GM23338 (cell line): ENCODE measurements at places on chromosomes 6 and 20.
A peak's percentile ranks its signal among the peaks of the same experiment; 100 is the strongest.

DNA sequence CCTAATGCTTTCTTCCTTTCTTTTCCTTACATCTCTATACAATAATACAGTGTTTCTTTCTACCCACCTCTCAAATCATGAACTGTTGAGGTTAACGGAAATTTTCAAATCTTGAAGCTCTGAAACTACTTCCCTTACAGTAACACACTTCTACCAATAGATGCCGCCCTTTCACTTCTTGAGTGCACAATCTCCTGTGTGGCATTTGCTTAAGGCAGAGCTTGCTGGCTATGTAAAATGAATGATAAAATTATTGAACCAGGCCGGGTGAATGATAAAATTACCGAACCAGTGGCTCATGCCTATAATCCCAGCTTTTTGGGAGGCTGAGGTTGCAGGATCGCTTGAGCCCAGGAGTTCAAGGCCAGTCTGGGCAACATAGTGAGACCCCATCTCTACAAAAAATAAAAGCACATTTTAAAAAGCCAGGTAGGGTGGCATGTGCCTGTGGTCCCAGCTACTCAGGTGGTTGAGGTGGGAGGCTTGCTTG is 56.8 kb downstream of the KCNS1 start:
- peak; percentile 87 for DNase-seq

- no peak for DNase-seq
These were observed 198.9 kb downstream of the SYNDIG1 start for GRCh38 chr20:24668384-24668702.

GRCh38 chr6:19925533-19925932 is 88.4 kb downstream of the ID4 start:
- DNase-seq = no peak

DNA sequence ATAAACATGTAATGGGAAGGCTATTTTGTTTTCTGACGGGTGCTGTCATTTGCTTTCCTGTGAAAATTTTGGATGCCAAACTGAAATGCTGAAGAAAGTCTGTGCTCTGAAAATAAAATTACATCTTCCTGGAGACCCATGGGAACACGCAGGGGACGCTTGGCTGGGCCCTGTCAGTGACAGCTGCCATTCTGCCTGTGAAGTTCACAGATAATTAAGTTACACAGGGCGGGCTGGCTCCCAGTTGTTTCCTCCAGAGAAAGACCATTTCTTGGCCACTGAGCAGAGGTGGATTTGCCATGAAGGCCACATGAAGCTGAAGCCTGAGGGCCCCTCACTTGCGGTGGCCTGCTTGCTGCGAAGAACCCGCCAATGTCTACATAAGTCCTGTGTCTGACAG is 93.5 kb downstream of the TMEM170B start:
- no peak for DNase-seq

- peak; percentile 68 for DNase-seq
These were observed 226.8 kb downstream of the UST start for GRCh38 chr6:148973538-148974208.
